SJSA1 (cell line): ENCODE measurements at places on chromosomes 7 and 10.
A peak's percentile ranks its signal among the peaks of the same experiment; 100 is the strongest.

DNA sequence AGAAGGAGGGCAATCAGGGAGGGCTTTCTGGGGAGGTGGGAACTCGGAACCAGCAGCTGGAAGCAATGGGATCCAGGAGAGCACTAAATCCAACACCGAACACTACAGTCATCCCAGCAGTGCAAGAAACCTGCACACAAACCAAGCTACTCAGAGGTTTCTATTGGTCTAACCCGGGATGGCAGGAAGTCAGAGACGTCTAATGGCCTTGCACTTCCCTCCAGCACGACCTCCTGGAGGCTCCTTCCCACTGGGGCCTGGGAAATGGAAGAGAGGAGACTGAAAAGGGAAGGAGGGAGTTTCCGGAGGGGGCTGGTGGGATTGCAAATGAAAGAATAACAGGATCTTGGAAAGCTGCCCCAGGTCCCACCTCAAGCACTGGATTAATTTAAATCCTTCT, 56.3 kb downstream of the TEX36 start:
- peaks cover 11% of the 10 kb centered on the region; the same call in 1 of the 2 replicates for H3K27me3 ChIP-seq
- H3K4me3 ChIP-seq = no peak overlapping the region
- no peak overlapping the region for H3K27ac ChIP-seq
- no peaks in the 10 kb centered on the region for H3K4me1 ChIP-seq

- H3K4me3 ChIP-seq = no peak overlapping the region
- no peak overlapping the region for H3K27ac ChIP-seq
- H3K36me3 ChIP-seq = peaks cover 78% of the 10 kb centered on the region
- no peaks in the 10 kb centered on the region for H3K27me3 ChIP-seq
- DNase-seq = no peak
Measured at GRCh38 chr7:100684534-100685042, 9.5 kb downstream of the GIGYF1 start.

- no peak overlapping the region for H3K27ac ChIP-seq
- H3K27me3 ChIP-seq = peaks cover 2% of the 10 kb centered on the region; the same call in 1 of the 2 replicates
- H3K4me3 ChIP-seq = no peak overlapping the region
Measured at GRCh38 chr10:109475711-109476421, 447.4 kb downstream of the XPNPEP1 start.

DNA sequence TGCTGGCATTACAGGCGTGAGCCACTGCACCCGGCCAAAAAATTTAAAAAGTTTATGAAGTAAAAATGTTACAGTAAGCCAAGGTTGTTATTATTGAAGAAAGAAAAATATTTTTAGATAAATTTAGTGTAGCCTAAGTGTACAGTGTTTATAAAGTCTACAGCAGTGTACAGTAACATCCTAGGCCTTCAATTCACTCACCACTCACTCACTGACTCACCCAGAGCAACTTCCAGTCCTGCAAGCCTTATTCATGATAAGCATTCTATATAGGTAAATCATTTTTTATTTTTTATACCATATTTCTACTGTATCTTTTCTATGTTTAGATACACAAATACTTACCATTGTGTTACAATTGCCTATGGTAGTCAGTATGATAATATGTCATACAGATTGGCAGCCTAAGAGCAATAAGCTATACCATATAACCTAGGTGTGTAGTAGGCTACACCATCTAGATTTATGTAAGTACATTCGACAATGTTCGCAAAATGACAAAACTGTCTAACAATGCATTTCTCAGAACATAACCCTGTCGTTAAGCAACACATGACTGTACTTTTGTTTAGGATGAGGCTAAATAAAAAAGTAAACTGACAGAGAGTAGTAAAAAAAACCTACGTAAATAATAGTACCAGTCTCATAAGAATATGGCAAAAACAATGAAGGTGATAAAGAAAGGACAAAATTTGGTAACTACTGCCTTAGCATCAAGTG, 77.8 kb upstream of the FAM133B start:
- no peak for DNase-seq
- peaks cover 29% of the 10 kb centered on the region for H3K4me1 ChIP-seq

DNA sequence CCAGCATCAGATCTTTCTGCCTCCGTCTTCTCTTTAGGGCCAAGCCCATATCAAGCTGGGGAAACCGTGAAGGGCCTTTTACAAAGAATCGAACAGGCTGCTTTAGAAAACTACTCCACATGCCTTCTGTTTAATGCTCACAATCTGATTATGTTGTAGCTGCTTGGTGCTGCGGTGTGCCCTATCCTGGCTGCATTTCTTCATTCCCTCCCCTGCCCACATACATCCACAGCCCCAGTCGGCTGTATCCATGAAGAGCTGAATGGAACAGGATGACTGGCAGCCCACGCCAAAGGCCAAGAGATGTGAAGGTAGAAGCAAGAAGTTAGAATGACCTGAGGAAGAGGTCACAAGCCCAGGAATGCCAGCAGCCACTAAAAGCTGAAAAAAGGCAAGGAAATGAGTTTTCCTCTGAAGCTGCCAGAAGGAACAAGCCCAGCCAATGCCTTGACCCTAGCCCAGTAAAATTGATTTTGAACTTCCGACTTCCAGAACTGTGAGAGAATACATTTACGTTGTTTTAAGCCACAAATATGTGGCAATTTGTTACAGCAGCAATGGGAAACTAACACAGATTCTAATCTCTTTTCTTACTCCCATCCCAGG, 22.2 kb downstream of the TAS2R41 start:
- no peak for DNase-seq
- H3K36me3 ChIP-seq = no peaks in the 10 kb centered on the region
- no peaks in the 10 kb centered on the region for H3K27me3 ChIP-seq
- H3K4me1 ChIP-seq = no peaks in the 10 kb centered on the region

GRCh38 chr10:20931156-20931795, 34.2 kb upstream of the NEBL start:
- H3K36me3 ChIP-seq = no peaks in the 10 kb centered on the region
- H3K27ac ChIP-seq = no peak overlapping the region
- no peaks in the 10 kb centered on the region for H3K27me3 ChIP-seq
- no peak for DNase-seq
- no peaks in the 10 kb centered on the region for H3K4me1 ChIP-seq
- no peak overlapping the region for H3K4me3 ChIP-seq

GRCh38 chr7:1193593-1194424, 33.8 kb upstream of the ZFAND2A start:
- no peaks in the 10 kb centered on the region for H3K36me3 ChIP-seq
- 0 out of 2 replicates have a peak, but pooled peaks cover 7% of the 10 kb centered on the region for H3K27me3 ChIP-seq
- H3K27ac ChIP-seq = no peak overlapping the region
- no peak overlapping the region for H3K4me3 ChIP-seq

GRCh38 chr10:126904818-126905701, at the start of gene DOCK1:
Gene DOCK1 (plus strand): TSS chr10:126905428. CDS start chr10:126905518, 90 bp downstream.
- H3K27ac ChIP-seq = peak within 1 kb of the TSS; percentile 93
- peaks cover 20% of the 10 kb centered on the region for H3K36me3 ChIP-seq
- H3K4me3 ChIP-seq = peak within 1 kb of the TSS; percentile 92
- H3K27me3 ChIP-seq = no peaks in the 10 kb centered on the region
- peaks cover 59% of the 10 kb centered on the region for H3K4me1 ChIP-seq
- peak; percentile 83 for DNase-seq

GRCh38 chr10:5196702-5197113, at the start of gene AKR1C4:
Gene AKR1C4 (plus strand): TSS chr10:5196837. CDS start chr10:5196868, 31 bp downstream.
- H3K36me3 ChIP-seq = no peaks in the 10 kb centered on the region
- DNase-seq = no peak
- no peak within 1 kb of the TSS for H3K27ac ChIP-seq

- H3K4me1 ChIP-seq = no peaks in the 10 kb centered on the region
- no peak overlapping the region for H3K27ac ChIP-seq
- DNase-seq = no peak
- no peaks in the 10 kb centered on the region for H3K27me3 ChIP-seq
Measured at GRCh38 chr7:141268614-141269013, 194.8 kb downstream of the TMEM178B start.

DNA sequence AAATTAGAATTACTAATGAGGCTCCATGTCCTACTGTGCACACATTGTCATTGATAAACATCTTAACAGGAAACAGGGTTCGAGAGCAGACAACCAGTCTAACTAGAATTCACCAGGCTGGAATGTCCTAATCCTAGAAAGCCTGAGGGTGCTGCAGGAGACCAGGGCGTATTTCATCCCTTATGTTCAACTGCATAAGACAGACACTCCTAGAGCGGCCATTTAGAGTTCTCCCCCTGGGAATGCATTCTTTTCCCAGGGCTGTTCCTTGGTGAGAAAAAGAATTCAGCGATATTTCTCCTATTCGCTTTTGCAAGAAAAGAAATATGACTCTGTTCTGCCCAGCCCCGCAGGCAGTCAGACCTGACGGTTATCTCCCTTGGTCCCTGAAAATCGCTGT, 486.0 kb downstream of the REEP3 start:
- H3K4me1 ChIP-seq = no peaks in the 10 kb centered on the region
- H3K4me3 ChIP-seq = no peak overlapping the region
- no peak overlapping the region for H3K27ac ChIP-seq
- no peaks in the 10 kb centered on the region for H3K36me3 ChIP-seq
- H3K27me3 ChIP-seq = no peaks in the 10 kb centered on the region
- no peak for DNase-seq

DNA sequence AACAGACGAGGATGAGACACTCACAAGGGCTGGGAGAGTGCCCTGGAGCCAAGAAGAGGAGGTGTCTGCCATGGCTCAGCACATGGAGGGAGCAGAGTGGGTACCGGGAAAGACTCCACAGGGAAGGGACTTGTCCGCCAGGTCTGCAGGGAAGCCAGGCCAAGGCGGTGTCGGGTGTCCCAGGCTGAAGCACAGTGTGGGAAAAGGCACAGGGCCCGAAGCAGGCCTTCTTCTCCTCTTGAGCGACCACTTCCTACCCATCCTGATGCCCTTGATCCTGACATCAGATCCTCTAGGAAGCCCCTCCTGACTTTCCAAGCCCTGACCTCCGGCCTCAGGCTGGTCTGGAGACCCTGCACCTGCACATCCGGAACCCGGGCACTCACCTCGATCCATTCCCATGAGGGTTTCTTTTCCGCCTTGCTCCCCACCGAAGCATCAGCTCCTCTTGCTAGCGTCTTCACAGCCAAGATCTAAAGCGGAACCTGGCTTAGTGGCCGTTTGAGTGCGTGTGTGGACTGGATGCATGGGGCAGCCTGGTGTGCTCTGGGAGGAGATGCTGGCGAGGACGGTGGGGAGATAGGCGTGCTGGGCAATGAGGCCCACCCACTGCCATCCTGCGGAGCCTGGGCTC, 8.5 kb downstream of the CALML3 start:
- no peak for DNase-seq
- no peaks in the 10 kb centered on the region for H3K27me3 ChIP-seq
- peaks cover 6% of the 10 kb centered on the region for H3K4me1 ChIP-seq
- no peak overlapping the region for H3K4me3 ChIP-seq
- no peaks in the 10 kb centered on the region for H3K36me3 ChIP-seq

- no peak overlapping the region for H3K27ac ChIP-seq
- peaks cover 6% of the 10 kb centered on the region for H3K4me1 ChIP-seq
- H3K27me3 ChIP-seq = no peaks in the 10 kb centered on the region
- H3K36me3 ChIP-seq = no peaks in the 10 kb centered on the region
Measured at GRCh38 chr7:94877731-94878670, 29.4 kb upstream of the PPP1R9A start.

GRCh38 chr10:51028420-51028819, 45.9 kb upstream of the PRKG1 start:
- H3K4me3 ChIP-seq = no peak overlapping the region
- no peaks in the 10 kb centered on the region for H3K27me3 ChIP-seq
- no peak for DNase-seq
- no peaks in the 10 kb centered on the region for H3K4me1 ChIP-seq

DNA sequence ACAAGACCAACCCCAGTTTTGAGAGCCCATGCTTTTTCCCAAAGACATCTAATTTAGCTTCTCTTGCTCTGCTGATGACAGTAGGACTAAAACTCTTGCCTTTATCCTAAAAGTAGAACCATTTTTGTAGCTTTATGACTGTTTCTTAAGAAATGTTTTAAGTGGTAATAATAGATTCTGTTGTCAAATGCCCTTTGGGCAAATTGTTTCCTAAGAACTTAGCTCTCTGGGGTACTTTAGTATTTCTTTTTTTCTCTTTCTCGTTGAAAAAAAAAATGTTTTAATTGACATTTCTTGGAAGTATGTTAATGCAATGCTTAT, 157.4 kb downstream of the ARID5B start:
- DNase-seq = no peak
- no peaks in the 10 kb centered on the region for H3K27me3 ChIP-seq
- no peak overlapping the region for H3K27ac ChIP-seq
- H3K4me3 ChIP-seq = no peak overlapping the region
- H3K36me3 ChIP-seq = peaks cover 92% of the 10 kb centered on the region

GRCh38 chr7:42128703-42129102, 108.3 kb downstream of the GLI3 start:
- H3K4me1 ChIP-seq = no peaks in the 10 kb centered on the region
- no peaks in the 10 kb centered on the region for H3K27me3 ChIP-seq
- no peak for DNase-seq
- H3K4me3 ChIP-seq = no peak overlapping the region
- H3K27ac ChIP-seq = no peak overlapping the region

DNA sequence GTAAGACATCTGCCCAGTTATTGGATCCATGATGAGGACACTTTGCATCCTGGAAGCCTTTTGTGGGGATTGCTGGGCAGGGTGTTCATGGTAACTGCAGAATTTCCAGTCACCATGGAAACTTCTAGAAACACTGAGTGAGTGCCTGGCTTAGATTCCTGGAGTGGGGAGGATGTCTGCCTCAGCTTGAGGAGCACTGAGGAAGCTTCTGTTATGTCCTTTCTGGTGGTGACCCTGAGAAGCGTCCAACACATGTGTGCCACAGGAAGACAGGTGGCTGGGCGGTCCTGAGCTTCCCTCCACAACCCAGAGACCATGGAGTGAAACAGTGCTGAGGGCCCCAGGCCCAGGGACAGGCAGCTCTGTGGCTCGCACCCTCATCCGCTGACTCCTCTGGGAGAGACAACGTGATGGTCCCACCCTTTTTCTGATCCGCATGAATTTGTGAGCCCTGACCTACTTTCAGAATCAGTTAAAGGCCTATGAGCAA, 191.8 kb upstream of the CXCL12 start:
- H3K27ac ChIP-seq = no peak overlapping the region
- no peak overlapping the region for H3K4me3 ChIP-seq
- DNase-seq = no peak
- H3K36me3 ChIP-seq = no peaks in the 10 kb centered on the region
- no peaks in the 10 kb centered on the region for H3K27me3 ChIP-seq
- H3K4me1 ChIP-seq = no peaks in the 10 kb centered on the region

- no peaks in the 10 kb centered on the region for H3K36me3 ChIP-seq
- H3K4me3 ChIP-seq = no peak overlapping the region
- no peak for DNase-seq
- H3K27me3 ChIP-seq = peaks cover 15% of the 10 kb centered on the region
- H3K27ac ChIP-seq = no peak overlapping the region
- H3K4me1 ChIP-seq = no peaks in the 10 kb centered on the region
Measured at GRCh38 chr10:1472178-1472958, 265.0 kb downstream of the ADARB2 start.

DNA sequence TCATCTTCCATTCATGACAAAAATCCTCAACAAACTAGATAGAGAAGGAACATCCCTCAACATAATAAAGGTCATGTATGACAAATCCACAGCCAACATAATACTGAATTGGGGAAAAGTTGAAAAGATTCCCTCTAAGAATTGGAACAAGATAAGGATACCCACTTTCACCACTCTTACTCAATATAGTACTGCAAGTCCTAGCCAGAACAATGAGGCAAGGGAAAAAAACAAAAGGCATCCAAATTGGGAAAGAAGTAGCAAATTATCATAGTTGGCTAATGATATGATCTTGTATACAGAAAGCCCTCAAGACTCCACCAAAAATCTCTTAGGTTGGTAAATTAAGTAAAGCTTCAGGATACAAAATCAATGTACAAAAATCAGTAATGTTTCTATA, 4.7 kb downstream of the POT1 start:
- no peaks in the 10 kb centered on the region for H3K27me3 ChIP-seq
- no peaks in the 10 kb centered on the region for H3K4me1 ChIP-seq
- DNase-seq = no peak
- no peak overlapping the region for H3K4me3 ChIP-seq
- no peak overlapping the region for H3K27ac ChIP-seq
- H3K36me3 ChIP-seq = peaks cover 21% of the 10 kb centered on the region
